ELR (cell line): ENCODE measurements at places on chromosomes 6 and 20.

DNA sequence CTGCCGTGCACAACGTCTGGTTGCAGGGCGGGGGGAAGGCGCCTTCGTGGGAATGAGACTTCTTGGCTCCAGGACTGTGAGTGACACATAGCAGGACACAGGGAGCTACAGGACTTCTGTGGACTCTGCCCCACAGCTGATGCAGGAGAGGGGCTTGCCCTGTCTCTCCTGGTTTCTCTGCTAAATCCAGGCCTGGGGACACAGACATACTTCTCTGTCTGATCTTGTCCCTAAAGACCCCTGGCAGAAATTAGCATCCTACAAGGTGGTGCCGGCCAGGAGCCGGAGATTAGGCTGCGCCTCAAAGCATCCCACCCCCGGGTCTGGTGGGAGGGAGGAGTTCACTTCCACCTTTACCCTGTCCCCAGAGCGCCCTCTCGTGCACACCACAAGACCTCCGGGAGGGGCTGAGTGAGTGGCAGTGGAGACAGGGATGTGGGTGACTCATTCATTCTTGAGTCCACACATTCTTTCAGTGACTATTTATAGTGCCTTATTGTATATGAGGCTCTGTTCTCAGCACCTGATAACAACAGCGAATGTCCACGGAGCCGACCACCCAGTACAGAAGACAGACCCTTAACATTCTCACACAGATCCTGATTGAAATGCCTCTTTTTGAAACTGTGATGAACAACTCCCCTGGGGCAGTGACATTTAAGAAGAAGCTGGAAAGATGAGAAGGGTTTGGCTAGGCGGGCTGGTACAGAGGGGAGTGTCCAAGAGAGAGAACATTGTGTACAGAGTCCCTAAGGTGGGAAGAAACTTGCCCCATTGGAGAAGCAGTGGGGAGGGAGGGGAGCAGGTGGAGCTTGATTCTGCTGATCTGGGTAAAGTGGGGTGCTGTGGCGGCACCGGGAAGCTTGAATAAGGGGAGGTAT, 39.0 kb downstream of the GMPR start:
- DNase-seq, result peak; percentile 94

GRCh38 chr6:38033442-38033982, 214.0 kb downstream of the ZFAND3 start:
- DNase-seq, result no peak

GRCh38 chr6:167420177-167420576, 95.3 kb downstream of the TTLL2 start:
- no peak for DNase-seq

DNA sequence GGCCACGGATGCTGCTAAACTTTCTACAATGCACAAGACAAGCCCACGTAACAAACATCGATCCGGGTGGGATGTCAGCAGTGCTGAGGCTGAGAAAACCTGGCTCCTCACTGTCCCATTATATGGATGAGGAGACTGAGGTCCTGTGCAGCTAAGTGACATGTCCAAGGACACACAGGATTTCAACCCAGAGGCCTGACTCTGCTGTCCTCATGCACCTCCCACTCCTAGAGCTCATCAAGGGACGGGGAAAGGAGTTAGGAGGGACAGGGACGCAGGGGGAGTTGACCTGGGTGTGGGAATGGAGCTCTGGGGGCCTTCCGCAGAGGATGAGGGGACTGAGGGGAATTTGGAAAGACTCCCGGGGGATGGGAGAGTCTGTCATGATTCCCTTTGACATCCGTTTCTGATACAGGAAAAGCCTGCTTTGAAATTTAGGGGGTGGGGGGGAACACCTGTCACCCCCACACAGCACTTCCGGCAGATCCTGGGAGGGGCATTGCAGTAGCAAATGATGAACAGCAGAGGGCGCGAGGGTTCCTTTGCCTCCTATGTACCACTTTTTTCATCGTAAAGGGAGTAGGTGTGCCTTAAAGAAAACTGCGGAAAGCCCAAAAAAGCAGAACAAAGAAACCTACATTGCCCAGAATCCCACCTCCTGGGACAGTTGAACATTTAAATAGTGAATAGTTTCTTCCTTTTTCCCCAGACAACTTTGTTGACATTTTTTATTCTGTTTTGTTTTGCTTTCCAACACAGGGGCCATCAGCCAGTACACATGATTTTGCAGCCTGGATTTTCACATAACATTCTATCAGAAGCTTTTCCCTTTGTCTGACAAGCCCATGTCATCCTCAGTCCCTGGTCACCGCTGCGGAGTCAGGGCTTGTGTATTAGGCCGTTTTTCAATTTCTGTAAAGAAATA, 48.6 kb downstream of the SLC2A10 start:
- DNase-seq, result peak; percentile 71

DNA sequence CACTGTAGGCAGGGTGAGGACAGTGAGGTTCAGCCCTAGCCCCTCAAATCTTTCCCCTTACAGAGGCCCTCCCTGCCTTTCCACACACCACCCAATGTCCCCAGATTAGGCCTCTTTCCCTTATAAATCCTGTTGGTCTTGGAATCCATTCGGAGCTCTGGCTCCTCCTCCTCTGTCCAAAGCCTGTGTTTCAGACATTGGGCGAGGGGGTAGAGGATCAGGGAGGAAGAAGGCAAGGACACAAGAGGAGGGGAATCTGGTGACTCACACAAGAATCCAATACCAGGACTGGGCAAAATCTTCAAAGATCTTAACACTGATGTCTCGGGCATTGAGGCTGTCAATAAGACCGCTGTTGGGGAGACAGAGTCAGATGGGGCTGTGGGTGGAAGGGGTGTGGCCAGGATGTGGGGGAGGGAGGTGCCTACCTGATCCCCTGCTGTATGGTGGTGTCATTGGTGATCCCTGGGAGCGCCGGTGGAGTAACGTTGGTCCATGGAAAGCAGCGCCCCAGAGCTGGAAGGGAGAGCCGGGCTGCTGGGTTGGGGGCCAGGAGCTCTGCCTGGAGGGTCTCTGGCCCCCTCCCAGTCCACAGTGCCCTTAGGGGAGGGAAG, 7.6 kb downstream of the SLC44A4 start:
- peak; percentile 42 for DNase-seq

GRCh38 chr6:118285791-118286190, 262.3 kb upstream of the PLN start:
- peak; percentile 30 for DNase-seq

GRCh38 chr6:85392379-85392778, 57.5 kb upstream of the NT5E start:
- DNase-seq, result no peak

GRCh38 chr20:45611054-45611453, 18.5 kb upstream of the WFDC10A start:
- DNase-seq, result peak; percentile 85

GRCh38 chr6:22249711-22250350, 47.0 kb downstream of the PRL start:
- no peak for DNase-seq

GRCh38 chr6:34152042-34152524, 6.2 kb upstream of the GRM4 start:
- DNase-seq, result no peak

DNA sequence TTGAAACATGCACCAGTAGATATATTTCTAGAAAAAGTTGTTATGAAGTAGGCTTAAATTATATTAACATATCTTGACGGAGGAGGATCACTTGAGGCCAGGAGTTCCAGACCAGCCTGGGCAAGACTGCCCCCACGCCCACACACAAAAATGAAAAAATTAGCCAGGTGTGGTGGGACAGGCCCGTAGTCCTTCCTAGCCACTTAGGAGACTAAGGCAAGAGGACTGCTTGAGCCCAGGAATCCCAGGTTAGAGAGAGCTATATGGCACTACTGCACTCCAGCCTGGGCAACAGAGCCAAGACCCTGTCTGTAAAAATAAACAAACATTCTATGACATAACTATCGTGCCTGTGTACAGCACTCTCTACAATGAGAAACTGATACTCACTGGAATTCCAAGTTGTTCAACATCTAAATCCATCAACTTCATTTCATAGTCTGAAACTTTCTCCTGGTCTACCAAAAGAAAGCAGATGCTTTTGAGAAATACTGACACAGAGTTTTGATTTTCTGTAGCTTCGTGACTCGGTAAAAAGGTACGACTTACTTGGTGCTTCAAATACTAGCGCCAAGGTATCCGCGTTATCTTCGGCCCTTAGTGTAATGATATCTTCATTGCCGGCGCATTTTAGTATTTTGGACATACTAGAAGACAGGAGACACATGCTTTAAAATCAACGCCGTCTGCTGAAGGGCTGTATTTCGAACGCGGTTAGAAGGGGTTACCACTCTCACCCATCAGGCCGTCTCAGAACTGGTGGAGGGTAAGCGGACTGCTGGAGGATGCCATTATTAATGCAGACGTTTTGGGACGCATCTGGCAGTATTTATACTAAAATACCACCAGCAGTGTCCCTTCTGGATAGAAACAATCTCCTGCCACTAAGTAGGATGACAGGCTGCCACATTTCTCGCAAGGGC, 1.3 kb downstream of the PCNA start:
- DNase-seq, result peak; percentile 16

GRCh38 chr6:14796974-14797762, 448.7 kb upstream of the JARID2 start:
- DNase-seq, result no peak

GRCh38 chr6:40393641-40394040, 193.5 kb downstream of the LRFN2 start:
- DNase-seq, result peak; percentile 2

GRCh38 chr6:25366903-25367545, 87.8 kb downstream of the CARMIL1 start:
- DNase-seq, result no peak

DNA sequence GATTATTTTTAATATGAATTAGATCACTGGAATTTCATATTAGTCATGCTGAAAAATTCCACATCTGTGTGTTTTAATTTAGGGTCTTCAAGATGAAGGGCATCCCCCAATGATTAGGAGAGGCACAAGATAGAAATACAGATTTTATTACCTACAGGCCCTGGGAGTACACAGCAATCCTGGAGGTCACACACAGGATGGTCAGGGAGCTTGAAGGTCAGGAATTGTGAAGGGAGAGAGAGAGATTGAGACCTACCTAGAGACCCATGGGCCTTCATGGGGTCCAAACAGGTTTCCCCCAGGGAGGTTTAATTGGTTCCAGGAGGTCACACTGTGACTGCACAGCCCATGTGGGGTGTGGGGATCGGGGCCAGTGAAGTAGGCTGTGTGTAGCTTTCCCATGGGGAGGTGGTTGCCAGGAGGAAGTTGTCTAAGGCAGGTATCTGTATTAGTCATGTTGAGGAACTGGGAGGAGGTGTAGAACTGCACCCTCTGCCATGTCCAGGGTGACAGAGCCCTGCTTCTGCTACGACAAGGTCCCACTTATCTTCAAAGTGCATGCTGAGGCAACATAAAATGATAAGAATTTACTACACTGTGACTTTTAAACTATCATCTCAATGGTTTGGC, 18.3 kb downstream of the SNX9 start:
- DNase-seq, result no peak

GRCh38 chr6:795046-795685, 102.2 kb upstream of the EXOC2 start:
- no peak for DNase-seq
